ENCODE measurements at places on chromosomes 7 and 10. TPM values are rescaled to one million over a fixed set of nuclear protein-coding genes. Genes with fewer than 3 reads are reported as not detected.

GRCh38 chr10:65231148-65231547 is 1694.7 kb upstream of the LRRTM3 start:
- DNase-seq: no peak

The PDIA4 gene
- polyA plus RNA-seq: 71.6 TPM

DNA sequence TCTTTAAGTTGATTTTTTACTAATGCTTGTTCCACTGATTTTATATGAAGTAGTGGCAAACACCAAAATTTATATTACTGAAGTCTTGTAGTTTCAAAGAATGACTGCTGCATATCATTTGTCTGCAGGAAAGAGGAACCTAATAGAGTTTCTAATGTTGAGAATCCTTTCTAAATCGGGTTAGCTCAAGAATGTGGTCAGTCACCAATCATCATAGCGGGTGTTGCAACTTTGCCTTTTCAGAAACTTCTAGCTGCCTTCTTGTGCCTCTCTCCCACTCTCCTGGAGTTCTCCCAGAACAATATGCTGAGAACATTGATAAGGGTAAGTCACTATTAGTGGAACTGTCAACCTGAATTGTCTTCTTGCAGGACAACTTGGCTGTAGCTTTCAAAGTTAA is 524.8 kb upstream of the SORCS1 start:
- no peak for DNase-seq

The SLC35G1 gene
- 4.0 TPM for polyA plus RNA-seq

The ASNS gene
- 19.3 TPM for polyA plus RNA-seq

DNA sequence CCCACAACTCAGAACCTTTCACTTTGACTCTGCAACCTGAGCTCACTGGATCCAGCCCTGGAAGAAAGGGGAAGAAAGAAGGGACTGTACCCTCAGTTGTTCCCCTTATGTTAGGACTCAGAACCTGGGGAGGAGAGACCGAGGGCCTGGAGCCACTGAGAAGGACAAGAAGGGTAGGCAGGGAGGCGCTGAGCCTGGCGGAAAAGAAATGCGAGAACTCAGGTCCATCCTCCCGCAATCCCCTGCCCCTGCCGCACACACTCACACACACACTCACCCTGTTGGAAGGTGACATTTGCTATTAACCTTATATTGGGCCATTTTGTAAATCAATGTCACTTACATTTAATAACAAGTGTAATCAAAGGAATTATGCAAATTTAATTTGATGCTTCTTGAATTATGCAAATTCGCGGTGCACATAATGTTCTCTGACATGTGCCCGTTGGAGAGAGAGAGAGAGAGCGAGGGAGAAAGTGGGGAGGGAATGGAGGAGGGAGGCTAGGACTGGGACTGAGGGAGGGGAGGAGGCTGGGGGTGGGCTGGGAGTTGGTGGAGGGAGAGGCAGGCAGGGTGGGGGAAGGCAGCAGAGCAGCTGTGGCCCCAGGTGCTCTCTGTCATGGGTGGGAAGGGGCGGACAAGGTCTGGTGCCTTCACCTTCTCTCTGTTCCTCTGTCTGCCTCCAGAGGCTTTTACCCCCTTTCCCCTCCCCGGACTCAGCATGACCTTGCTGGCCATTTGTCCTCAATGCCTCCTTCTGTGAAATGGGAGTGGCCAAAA is 99.6 kb upstream of the PAX2 start:
- DNase-seq: no peak

The MSS51 gene
- polyA plus RNA-seq: 0.60 TPM

The FAM25G gene
- polyA plus RNA-seq: not detected

GRCh38 chr10:17685233-17685840 is 41.4 kb downstream of the STAM start:
- DNase-seq: no peak

GRCh38 chr10:48277093-48277492 is 2.6 kb upstream of the FRMPD2 start:
- DNase-seq: no peak

DNA sequence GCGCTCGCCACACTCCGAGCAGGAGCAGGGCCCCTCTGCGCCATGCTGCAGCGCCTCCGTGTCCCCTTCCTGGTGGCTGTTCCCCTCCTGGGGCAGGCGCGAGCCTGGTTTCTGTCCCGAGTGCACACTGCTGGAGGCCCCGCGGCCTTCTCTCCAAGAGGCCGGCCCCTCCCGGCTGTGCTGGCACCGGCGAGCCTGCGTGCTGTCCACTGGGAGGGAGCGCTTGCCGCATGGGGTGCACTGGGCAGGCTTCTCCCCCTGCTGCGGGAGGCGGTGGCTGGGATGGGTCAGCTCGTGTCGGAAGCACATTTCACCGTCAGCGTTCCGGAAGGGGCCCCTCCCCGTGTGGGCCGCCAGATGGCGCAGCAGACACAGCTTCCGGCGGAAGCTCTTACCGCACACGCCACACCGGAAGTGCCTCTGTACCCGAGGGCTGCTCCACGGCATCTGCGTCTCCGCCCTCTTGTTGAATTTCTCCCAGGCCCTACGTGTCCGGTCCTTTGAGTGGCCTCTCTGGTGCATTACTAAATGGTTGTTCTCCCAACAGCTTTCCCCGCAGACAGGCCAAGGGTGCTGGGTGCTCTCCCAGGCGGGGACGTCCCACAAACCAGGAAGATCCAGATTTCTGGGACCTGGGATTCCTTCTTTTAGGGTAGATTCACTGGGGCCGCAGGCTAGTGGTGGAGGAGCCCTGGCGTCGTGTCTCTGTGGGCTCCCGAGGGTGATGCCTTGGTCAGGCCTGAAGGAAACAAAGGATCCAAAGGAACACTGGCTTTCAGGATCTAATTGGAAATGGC is 18.7 kb downstream of the ZNF786 start:
- no peak for DNase-seq

The VSTM4 gene
- polyA plus RNA-seq: 18.7 TPM

- DNase-seq: no peak
Observed at GRCh38 chr7:105839266-105839665, 37.1 kb downstream of the ATXN7L1 start.

DNA sequence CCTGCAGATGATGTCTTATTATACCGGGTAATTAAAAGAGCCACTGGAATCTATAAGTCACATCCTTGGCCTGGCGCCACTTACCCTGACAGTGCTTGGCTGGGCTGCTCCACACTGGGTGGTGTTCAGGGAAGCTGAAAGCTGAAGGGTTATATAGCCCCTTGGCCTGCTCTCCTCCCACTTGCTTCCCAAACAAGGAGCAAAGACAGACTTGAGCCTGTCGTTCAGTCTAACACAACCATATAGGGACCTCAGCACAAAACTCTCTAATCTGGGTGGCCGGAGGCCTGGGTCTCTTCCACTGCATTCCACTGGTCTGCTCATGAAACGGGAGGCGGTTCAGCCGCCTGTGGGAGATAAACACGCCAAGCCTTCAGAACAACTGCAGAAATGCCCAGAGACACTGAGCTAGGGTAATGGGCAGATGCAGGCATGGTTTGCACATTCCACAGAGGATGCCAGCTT is at the start of gene ACTA2:
Gene ACTA2, minus strand, starts transcription at position 127 of the 465 bp plus-strand sequence. CDS start 3,843 bp downstream, outside the sequence.
- DNase-seq: peak; percentile 33

DNA sequence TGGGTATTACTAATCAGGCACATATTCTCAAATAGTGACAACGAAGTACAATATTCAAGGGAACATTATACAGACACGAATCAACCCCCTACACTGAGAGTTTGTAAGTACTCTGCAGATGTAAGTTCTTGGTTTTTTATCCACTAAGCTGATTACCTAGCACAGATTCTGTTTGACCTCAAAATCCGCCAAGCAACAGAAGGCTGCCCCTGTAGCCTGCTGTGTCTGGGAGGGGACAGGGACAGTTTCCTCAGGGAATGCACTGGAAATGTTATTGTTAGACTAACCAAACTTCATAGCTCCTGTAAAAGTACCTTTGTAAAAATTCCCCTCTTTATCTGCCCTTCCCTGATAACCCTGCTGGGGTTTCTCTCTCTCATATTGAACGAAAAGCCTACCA is 45.2 kb upstream of the ZRANB1 start:
- DNase-seq: no peak

- peak; percentile 23 for DNase-seq
Observed at GRCh38 chr7:131327049-131327625, 539 bp upstream of the MKLN1 start.

DNA sequence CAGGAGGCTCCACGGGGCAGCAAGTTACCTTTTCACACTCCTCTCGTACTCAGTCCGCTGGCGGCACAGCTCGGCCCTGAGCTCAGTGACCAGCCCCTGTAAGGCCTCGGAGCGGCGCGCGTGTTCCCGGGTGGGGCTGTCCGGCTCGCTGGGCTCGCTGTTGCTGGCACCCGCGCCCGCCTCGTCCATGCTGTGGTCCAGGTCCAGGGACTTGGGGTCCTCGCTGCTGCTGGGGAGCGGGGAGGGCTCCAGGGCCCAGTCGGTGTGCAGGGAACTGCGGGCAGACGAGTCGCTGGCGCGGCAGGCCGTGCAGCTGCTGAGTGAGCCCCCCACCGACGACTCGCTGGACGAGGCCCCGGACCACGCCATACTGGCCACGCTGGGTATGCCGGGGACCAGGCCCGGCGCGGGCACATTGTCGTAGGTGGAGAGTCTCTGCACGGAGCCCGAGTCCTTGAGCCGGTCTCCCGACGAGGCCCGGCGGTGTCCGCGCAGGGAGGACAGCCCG is 143.8 kb downstream of the MAPK8 start:
- no peak for DNase-seq

DNA sequence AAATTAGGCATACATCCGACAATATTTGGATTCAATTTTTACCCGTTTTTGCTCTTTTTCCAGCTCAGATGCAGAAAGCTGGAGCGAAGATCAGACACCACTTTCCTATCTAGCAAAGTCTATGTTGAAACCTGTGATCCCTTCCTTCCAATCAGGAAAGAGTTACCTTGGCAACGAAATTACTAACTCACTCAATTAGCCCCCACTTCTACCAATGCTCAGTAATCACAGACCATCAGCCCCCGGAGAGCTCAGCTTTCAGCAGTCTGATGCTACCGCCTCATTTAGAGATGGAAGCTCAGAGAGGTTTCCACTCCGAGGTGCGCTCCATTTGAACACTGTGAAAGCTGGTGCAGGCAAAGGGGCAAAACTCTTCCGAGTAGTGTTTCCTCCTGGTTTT is 6.7 kb downstream of the FRAT1 start:
- no peak for DNase-seq

- no peak for DNase-seq
Observed at GRCh38 chr10:122557516-122557915, 3.0 kb upstream of the DMBT1 start.

The WAPL gene
- 16.1 TPM for polyA plus RNA-seq

The OR6V1 gene
- polyA plus RNA-seq: not detected

The SPDYE9 gene
- polyA plus RNA-seq: not detected

The PLAU gene
- 10.0 TPM for polyA plus RNA-seq

GRCh38 chr10:91210014-91210413 is 10.4 kb upstream of the PCGF5 start:
- DNase-seq: no peak

The GBX1 gene
- not detected for polyA plus RNA-seq

DNA sequence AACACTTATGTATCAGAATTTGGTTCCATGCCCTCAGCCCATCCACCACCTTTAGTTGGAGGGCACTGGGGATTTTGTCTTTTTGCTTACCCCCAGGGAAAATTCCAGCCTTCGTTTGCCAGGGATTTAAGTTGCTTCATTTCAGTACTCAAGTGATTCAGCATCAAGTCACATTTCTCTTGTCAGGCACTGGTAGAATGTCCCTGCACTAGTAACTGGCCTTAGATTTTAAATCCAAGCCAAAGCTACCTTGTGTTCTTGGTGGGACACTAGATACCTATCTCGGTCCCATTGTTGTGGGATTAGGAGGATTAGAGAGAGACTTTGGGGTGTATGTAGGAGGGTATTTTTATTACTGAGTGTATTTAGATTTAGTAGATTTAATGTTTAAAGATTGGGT is 613.1 kb downstream of the SUGCT start:
- DNase-seq: no peak

The GIMAP7 gene
- 33.2 TPM for polyA plus RNA-seq

DNA sequence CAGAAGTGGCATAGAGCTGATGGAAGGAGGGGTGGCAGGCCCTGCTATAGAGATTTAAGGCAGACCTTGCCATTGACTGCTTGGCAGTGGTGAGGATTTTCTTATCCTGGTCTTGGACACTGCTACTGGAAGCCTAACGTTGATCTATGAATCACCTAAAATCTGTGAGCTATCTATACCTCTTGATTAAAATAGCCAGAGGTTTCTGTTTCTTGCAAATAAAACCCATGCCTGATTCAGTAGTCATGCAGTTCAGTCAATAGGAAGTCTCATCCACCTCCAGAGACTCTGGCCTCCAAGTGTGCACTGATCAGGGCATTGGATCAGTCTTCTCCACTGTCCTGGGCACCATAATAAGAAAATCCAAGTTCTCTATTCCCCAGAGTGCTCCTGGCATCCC is 286.5 kb downstream of the PTEN start:
- no peak for DNase-seq

The GRID1 gene
- polyA plus RNA-seq: 2.4 TPM

The NME8 gene
- polyA plus RNA-seq: not detected

DNA sequence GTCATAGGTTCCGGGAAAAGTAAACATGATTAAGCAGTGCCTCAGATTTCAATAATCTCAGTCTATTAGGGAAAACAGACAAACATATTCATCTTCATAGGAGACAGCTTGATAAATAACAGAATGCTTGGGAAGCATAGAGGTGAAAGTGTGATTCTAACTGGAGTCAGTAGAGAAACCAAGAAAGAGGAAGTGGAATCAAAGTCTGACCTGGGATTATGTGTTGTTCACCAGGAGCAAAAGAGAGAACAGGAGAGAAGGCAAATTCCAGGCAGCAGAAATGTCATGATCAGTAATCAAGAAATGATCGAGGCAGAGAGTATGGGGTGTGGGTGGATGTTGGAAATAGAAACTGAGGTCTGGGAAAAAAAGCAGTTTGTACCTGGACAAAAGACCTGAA is 43.7 kb downstream of the DGKB start:
- DNase-seq: no peak

GRCh38 chr7:1925349-1925748 is 255.3 kb downstream of the ELFN1 start:
- no peak for DNase-seq

The OR9A2 gene
- polyA plus RNA-seq: not detected

GRCh38 chr10:49597426-49598163 is 12.5 kb upstream of the SLC18A3 start:
- no peak for DNase-seq

GRCh38 chr10:36872702-36873393 is 252.6 kb upstream of the ANKRD30A start:
- no peak for DNase-seq

GRCh38 chr7:24201226-24201625 is 82.8 kb upstream of the NPY start:
- no peak for DNase-seq

DNA sequence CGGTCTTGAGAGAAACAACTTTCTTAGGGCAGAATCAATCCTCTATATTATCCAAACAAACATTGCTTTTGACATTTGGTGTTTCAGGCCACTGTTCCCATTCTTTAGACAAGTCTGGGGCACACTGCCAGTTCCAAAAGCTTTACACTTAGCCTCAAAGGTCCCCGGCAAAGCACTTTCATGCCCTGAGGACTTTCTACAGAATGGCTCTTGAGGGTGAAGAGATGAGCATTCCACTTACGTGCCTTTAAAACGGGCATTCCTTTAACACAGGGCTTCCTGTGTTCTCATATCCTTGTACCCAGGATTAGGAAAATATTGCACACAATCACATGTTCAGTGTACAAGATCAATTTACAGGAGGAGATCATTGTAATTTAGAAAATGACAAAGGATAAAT is 13.1 kb upstream of the TMEM213 start:
- DNase-seq: no peak

The PLEKHS1 gene
- polyA plus RNA-seq: 0.28 TPM

- no peak for DNase-seq
Observed at GRCh38 chr7:21338728-21339164, 89.1 kb upstream of the SP4 start.

- no peak for DNase-seq
Observed at GRCh38 chr7:999941-1000935, 17.3 kb downstream of the CYP2W1 start.

The ZNF425 gene
- 2.7 TPM for polyA plus RNA-seq

GRCh38 chr10:48805848-48806247 is 121.2 kb downstream of the WDFY4 start:
- DNase-seq: no peak

The ACHE gene
- polyA plus RNA-seq: 4.3 TPM

Data from urinary bladder (tissue), 4 donors.